Activated CD4-positive, CD25-positive, alpha-beta regulatory T cell (primary cell): ENCODE measurements at places on chromosomes 3 and 15.

GRCh38 chr3:41477399-41478014 is 278.2 kb downstream of the CTNNB1 start:
- DNase-seq: no peak

DNA sequence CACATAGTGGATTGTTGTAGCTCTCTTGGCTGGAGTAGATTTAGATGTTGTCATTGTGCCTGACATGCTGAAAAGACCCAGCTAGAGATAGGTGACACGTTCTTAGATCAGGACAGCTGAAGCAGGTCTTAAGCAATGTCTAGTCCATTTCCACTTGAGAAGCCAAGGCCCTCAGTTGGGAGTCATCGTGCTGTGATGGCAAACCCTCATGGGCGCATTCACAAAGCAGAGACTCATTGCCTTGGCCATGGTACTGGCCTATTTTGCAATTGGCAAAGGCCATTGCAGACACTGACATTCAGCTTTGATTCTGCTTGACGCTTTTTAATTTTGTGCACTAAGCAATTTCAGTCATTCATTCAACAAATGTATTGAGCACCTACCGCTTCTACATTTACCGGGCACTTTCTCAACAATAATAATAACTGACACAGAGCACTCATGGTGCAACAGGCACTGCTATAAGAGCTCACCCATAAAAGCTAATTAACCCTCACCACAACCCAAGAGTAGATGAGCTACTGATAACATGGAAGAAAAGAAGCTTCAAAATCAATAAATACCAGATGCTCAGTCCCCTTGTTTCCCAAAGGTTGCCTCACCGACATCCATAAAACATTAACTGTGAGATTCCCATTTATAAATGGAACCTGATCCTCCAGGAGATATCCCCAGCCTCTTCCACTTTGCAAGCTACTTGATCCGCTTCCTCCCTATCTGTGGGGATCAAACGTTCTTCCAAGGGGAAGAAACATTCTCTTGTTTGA is 200.1 kb downstream of the TLE3 start:
- DNase-seq: no peak

DNA sequence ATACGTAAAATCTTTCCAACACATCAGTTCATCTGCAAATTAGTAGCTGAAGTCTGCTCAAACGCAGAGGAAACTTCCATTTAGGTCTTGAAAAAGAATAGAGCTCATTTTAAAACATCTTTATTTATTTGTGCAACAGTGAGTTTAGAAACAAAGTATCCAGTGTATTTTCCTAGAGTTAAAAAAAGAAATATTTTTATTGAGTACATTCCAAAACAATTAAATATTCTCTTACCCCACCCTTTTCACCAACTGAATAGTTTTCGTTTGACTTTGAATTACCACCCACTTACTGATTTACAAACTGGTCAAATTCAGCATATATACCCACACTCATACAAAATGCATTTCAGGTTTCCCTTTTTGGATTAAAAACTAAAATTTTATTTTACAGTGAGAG is 104.7 kb downstream of the ZBTB20 start:
- no peak for DNase-seq

DNA sequence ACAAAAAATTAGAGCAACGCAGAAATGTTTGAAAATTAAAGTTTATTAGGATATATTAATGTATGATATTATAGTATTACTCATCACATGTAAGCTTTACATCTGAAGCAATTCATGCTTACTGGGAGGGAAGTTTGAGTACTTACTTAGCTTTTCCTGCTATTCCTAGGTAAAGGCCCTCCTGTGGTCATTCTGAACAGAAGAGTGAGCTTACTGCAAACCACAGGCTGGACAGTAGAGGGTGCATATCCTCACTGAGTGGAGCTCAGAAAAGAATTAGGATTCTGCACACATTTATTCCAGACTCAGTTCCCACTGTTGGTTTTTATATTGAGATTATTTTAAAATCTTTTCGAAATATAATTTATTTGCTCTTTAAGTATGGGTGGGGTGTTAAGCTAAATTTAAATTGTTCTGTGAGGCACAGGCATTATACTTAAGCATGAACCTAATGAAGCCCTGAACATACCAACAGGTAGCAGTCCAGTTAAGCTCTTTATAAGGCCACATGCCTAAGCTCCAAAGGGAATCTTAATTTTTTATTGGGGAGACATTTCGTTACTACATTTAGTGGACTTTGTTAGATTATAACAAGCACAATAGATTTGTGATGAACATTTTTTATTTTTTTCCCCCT is 10.2 kb downstream of the MRPS22 start:
- DNase-seq: no peak

DNA sequence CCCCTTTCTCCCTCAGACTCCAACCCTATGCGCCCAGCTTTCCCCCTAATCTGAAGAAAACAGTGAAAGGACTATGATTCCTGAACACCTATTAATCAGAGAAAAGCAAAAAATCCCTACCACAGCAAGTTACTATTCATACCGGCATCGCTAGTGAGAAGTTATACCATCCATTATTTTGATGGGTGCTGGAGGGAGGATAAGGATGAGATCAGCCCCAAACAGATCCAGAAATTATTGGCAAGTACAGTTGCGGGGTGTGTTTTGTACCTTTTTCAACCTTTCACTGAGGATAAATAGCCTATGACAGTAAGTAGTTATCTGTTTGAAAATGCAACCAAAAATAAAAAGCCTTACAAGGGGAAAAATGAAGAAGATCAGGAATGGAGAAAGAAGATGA is 59.9 kb upstream of the ADAMTS9 start:
- no peak for DNase-seq

GRCh38 chr3:193731656-193732055 is 138.6 kb downstream of the OPA1 start:
- no peak for DNase-seq

DNA sequence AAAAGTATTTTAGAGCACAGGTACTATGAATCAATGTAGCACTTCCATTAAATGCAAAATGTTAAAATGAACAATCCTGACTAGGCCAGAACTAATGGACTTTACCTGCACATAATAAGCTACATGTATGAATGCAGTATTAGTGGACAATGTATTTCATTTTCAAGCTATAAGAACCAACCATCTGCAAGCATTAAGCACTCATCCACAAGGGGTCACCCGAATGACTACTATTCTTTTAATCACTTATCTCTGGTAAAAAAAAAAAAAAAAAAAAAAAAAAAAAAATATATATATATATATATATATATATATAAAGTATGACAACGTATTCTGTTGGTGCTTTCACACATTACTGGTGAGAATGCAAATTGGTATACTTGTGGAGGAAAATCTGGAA is 7.2 kb downstream of the HERC1 start:
- no peak for DNase-seq

DNA sequence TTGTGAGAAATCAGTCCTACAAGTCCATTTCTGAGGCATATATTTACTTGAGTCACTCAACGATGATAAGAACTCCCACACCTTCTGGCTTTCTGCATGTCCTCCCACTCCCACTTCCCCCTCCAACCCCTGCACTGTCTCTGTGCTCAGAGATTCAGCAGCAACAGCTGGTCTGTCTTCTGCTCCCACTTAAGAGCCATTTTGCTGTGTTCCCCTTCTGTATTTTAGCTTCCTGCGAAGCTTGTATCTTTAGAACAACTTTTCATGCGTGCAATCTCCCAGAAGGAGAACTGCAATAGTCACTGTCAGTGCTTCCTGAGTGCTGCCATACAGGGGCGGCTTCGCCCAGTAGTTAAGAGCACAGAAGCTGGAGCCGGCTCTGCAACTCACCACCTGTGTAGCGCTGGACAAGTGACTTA is 90.0 kb upstream of the SPATA12 start:
- DNase-seq: no peak

DNA sequence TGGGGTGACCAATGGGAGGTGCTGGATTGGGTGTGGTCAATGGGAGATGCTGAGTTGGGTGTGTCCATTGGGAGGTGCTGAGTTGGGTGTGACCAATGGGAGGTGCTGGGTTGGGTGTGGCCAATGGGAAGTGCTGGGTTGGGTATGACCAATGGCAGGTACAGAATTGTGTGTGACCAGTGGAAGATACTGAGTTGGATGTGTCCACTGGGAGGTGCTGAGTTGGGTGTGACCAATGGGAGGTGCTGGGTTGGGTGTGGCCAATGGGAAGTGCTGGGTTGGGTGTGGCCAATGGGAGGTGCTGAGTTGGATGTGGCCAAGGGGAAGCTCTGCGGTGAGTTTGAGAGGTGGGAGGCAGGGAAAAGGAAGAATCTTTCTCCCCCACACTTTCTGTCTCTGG is 250.0 kb upstream of the PROK2 start:
- no peak for DNase-seq

DNA sequence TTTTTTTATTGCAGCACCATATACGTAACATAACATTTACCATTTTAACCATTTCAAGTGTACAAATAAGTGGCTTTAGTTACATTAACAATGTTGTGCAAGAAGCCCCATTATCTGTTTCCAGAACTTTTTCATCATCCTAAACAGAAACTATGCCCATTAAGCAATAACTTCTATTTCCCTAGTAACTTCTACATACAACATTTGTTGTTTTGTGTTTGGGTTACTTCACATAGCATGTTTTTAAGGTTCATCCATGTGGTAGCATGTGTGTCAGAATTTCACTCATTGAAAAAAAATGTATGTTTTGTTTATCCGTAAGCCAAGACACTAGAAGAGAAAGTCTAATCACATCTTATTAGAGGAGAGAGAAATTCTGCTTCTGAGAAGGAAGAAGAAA is 450.5 kb upstream of the PDZRN3 start:
- no peak for DNase-seq

GRCh38 chr3:127025456-127025855 is 42.5 kb downstream of the PLXNA1 start:
- DNase-seq: no peak

- DNase-seq: peak; percentile 22
These were observed 6.5 kb downstream of the CSRNP1 start for GRCh38 chr3:39146611-39147591.

GRCh38 chr3:46191730-46192129 is 16.4 kb downstream of the CCR1 start:
- DNase-seq: no peak

DNA sequence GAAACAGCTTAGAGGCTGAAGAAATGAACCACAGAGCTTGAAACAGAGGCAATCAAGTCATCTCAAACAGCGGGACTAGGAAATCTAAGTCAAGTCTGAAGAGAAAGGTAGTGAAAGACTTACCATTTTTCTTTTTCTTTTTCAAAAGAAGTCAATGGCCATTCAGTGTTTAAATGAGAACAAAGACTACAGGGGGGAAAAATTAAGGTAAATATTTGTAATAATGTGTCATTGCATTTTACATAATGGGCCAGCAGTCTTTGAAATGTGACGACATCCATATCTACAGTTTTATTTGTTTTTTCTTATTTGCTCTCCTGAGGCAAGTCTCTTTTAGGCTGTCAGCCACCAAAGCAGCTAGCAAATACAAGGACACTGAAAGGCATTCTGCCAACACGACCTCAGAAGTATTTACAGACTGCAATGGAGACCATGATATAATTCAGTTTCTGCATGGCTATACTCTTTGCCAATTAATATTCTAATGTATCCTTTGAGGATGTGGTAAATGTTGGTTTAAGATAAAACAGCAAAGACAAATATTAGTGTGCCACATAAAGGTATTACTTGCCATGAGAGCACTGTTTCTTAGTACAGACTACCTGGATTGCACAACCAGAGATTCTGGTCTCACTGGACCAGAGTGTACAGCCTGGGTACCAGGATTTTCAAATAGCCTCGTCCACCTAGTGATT is 307.0 kb upstream of the THBS1 start:
- no peak for DNase-seq

- DNase-seq: no peak
These were observed 14.5 kb downstream of the CORO2B start for GRCh38 chr15:68593341-68593740.

DNA sequence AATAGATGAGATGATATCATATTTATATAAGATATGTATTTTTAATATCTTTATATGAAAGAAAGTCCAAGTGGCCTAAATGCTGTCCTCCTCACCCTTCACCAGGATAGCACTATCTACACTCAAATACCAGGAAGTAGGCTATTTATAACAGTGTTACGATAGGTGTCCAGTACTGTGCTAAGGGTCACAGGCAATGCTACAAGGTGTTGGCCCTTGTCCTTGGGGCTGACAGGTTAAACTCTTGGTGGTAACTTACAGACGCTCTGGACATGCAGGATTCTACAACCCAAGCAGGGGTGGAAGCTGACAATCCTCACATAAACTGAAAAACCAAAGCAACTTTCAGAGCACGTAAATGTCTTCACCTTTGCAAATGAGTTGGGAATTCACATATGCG is 22.3 kb downstream of the NCEH1 start:
- no peak for DNase-seq

DNA sequence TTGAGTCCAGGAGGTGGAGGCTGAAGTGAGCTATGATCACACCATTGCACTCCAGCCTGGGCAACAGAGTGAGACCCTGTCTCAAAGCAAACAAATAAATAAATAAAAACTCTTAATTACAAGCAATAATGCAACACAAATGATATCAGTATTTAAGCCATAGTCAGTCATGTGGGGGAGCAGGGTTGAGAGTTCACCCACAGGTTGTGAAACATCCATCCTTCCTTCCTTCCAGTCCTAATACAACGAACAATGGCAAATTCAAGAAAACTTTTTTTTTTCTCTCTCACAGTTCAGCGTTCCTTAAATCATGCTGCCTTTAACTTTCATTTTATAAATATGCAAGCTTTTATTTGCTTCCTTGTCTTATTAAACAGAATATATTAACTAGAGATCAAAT is 24.1 kb downstream of the ZNF592 start:
- no peak for DNase-seq

GRCh38 chr3:64974401-64974800 is 286.6 kb upstream of the ADAMTS9 start:
- DNase-seq: no peak

- DNase-seq: no peak
These were observed 10.2 kb downstream of the GAP43 start for GRCh38 chr3:115633467-115633866.

GRCh38 chr3:161602918-161603317 is 106.3 kb downstream of the OTOL1 start:
- no peak for DNase-seq

- no peak for DNase-seq
These were observed 21.6 kb upstream of the SLC6A20 start for GRCh38 chr3:45817831-45818522.

DNA sequence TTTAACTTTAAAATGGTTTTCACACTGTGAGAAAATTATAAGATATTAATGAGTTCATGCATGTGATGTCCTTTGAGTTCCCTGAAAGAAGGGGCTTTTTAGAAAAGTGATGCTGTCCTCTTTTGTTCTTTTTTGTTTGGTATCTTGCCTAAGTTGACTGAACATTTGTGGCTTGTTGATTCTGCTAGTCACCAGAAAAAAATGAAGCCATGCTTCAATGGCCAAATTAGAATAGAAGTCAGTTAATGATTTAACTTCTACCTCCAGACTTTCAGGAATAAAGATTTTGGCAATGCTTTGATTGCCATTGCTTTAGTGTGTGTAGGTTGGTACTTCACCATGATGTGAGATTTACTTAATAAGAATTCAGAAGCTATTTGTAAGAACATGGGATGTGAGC is 260.6 kb upstream of the NECTIN3 start:
- no peak for DNase-seq

GRCh38 chr15:89441295-89441812 is 55.0 kb downstream of the RHCG start:
- DNase-seq: no peak

- DNase-seq: no peak
These were observed 44.3 kb upstream of the DYNC1LI1 start for GRCh38 chr3:32614956-32615355.

- no peak for DNase-seq
These were observed 37.4 kb upstream of the B3GNT5 start for GRCh38 chr3:183215591-183216202.
